ENCODE measurements at places on chromosomes 2 and 18.
A peak's percentile ranks its signal among the peaks of the same experiment; 100 is the strongest.

- no peak for DNase-seq
Measured at GRCh38 chr2:241767464-241768250, 9.0 kb upstream of the GAL3ST2 start.

DNA sequence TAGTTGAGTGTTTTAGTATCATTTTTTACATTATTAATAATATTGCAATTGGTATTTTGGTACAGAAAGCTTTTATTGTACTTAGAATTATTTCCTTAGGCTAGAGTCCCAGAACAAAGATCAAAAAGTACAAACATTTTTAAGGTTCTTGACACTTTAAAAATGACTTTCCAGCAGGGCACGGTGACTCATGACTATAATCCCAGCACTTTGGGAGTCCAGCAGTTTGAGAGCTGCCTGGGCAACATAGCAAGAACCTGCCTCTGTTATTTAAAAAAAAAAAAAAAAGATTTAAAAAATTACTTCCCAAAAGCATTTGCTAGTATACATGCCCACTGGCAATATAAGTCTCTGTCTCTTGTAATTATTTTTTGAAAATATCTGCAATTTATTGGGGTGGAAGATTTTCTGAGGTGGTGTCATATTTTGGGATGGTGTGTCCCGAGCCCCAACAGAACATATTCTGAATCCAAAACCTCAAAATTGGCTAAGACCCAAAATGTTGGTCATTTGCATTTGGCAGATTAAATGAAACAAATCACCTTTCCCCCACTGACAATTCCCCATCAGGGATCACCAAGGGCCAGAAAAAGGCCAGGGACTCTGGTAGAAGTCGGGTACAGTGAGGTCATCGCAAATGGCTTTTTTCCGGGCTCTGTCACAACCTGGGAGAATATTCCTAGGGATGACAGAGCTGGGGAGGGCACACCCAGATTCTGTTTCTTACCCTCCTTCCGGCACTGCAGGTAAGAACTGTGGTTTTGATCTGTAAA lies 42.1 kb downstream of the NIFK start:
- DNase-seq, result no peak

- DNase-seq, result peak; percentile 58
Measured at GRCh38 chr2:234496835-234497593, at the start of gene ARL4C. TSS of gene ARL4C (minus strand) at chr2:234497081. CDS start at chr2:234496586, 495 bp downstream.

GRCh38 chr2:21819454-21819853 lies 695.7 kb downstream of the TDRD15 start:
- DNase-seq, result no peak

DNA sequence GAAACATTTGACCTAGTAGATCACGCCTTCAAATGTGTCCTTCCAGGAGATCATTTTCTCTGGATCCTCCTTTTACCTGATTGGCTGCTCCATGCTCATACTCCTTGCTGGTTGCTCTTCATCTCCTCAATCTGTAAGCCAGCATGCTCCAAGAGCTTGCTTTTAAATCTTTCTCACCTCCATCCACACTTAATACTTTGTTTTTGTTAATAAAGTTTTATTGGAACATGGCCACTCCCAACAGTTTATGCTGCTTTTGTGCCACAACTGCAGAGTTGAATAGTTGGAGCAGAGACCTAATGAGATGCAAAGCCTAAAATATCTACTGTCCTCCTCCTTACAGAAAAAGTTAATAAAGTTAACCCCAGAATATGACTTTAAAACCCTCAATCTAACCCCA lies 60.0 kb downstream of the KLHL14 start:
- no peak for DNase-seq

GRCh38 chr2:15507061-15507460 lies 54.1 kb downstream of the NBAS start:
- DNase-seq, result no peak

GRCh38 chr2:217279140-217279539 lies 419.3 kb upstream of the TNP1 start:
- DNase-seq, result no peak

DNA sequence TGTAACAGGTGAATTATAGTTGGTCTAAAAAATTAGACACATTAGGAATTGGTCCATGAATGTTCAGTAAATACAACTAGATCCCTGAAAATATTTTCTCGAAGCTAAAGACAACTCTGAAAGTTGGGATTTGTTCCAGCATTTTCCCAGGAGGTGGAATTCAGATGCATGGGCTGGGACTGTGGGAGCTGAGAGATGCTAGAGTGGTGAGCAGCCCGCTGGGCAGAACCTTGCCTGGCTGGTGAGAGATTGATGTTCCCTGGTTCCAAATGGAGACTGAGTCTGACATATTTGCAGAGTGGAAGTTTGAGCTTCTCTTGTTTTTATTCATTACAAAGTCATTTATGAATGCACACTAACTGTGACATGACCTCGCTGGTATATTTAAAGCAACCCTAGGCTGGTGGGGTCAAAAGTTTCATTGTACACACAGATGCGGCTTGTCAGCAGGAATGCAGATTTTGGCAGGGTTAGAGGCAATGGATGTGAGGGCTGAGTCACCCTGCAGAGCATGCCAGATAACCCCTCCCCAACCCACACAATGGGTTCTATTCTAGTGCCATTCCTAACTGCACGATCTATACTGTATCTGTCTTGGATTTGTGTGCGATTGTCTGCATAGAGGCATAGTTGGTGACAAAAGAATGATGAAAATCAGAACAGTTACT lies 23.5 kb upstream of the TMEM178A start:
- DNase-seq, result no peak

DNA sequence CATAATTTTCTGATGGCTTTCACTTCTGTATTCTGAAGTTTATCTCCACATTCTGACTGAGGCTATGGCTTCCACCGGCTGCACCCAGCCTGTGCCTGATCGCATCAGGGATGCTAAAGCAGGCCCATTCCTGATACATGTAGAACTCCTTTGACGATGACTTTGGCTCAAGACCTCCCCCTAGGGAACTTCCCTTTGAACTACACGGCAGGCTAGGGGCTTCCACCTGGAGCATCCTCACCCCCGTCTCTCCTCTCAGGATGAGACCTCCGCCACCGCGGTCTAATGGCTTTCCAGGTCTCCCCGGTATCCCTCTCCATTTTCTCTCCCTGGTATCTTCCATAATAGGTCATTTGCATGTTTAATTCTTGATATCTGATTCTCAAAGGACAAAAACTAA lies 214.9 kb upstream of the CHST9 start:
- DNase-seq, result no peak

DNA sequence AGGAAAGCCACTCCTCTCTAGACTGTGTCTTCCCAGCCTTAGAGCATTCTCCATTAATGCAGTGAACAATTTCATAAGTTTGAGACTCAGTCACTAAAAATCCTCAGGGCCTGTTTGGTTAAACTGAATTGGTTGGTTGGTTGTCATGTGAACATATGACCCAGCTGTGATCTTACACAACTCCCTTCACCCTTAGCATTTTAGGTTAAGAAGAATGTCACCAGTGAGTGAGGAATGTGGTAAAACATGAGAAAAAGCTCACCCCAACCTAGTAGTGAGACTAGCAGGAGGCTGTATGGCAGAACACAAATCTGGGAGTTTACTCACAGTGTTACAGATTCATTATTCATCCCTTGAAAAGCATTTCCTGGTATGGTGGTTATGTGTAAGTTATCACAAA lies 32.4 kb downstream of the LHCGR start:
- DNase-seq, result no peak

GRCh38 chr2:37563375-37564015 lies 107.9 kb downstream of the CDC42EP3 start:
- no peak for DNase-seq

DNA sequence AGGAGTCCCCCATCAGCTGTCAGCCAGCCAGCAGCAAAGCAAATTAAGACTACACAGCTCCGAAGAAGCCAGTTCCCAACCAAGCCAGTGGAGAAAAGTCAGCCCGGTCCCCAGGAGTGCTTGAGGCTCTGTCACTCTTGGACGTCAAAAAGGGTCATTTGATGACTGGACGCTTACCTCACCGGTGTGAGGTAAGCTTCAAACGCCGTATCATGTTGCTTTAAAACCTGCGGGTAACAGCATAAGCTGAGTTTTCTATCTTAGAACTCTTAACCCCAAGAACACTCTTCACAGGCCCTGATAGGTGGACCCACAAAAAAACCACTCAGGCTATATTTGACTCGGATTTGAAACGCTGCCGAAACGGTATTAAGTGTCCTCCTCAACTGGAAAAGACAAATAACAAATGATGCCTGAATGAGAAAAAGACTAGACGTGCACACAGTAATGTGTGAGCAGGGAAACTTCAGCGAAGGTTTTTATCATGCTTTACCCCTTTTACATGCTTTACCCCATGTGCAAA lies 682 bp upstream of the LNPK start:
- DNase-seq, result no peak

DNA sequence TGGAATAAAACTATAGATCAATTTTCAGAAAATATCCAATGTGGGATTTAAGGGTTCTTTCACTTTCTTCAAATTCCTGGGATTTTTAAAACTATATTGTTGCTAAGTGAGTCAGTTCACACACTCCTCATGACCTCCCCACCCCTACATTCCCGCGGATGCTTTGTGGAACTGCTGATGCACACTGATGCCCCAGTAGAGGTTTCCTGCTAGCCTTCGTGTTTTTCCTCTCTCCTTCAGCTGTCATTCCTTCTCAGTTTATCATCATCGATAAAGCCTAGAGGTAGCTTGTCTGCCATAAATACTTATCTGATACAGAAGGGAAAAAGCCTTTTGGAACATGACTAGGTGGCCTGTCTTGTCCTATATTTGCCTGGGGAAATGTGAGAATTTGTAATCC lies 67.4 kb upstream of the GALNT5 start:
- no peak for DNase-seq

GRCh38 chr2:96538487-96539214 lies 2.1 kb downstream of the ARID5A start:
- DNase-seq, result peak; percentile 83

DNA sequence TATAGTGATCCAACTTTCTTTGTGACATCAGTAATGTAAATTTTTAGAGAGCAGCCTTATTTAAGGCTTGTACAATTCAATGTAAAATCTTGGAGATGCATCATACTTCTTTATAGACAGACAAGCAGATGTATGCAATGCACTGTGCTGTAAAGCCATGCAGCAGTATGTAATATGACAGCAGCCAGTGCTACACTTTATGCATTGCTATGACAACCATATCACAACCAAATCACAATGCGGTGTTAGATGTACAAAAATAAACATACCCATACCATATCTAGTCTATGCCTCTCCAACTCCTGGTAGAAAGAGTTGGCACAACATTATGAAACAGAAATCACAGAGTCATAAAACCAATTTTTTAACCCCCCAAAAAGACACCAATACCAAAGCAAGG lies 110.3 kb upstream of the WDSUB1 start:
- no peak for DNase-seq

DNA sequence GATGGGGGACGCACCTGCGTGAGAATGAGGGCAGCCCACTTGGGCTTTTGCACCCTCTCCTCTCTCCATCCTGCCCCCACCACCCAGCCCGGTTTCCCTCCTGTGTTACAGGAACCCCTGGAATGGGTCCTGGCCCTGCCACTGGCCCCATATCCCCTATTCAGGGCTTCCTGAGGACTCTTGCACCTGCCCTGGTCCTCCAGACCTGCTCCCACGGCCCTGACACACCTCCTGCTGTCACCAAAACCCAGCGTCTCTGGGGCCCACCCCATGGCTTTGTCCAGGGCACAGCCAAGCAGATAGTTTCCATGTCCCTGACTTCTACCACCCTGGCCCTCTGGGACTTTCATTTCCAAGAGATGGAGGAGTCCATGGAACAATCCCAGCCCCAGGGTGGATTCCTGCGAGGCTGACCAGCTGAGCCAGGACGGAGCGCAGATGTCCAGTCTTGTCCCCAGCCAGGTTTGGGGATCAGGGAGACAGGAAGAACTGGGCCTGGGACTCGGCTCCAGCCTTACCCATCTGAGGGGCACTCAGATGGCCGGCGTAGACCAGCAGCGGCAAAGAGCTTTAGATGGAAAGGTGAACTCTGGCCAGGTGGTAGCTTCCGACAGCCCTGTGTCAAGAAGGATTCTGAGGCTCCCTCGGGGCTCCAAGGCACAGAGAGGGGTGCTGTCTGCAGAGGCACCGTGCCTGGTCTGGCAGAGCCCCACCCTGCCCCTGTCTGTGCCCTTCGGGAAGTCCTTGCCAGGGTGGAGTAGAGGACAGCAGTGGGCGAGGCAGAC lies 12.0 kb downstream of the GPR35 start:
- DNase-seq, result no peak

- no peak for DNase-seq
Measured at GRCh38 chr18:23903971-23904370, 110.6 kb upstream of the TTC39C start.

GRCh38 chr2:94982675-94983074 lies 42.8 kb upstream of the MAL start:
- no peak for DNase-seq

DNA sequence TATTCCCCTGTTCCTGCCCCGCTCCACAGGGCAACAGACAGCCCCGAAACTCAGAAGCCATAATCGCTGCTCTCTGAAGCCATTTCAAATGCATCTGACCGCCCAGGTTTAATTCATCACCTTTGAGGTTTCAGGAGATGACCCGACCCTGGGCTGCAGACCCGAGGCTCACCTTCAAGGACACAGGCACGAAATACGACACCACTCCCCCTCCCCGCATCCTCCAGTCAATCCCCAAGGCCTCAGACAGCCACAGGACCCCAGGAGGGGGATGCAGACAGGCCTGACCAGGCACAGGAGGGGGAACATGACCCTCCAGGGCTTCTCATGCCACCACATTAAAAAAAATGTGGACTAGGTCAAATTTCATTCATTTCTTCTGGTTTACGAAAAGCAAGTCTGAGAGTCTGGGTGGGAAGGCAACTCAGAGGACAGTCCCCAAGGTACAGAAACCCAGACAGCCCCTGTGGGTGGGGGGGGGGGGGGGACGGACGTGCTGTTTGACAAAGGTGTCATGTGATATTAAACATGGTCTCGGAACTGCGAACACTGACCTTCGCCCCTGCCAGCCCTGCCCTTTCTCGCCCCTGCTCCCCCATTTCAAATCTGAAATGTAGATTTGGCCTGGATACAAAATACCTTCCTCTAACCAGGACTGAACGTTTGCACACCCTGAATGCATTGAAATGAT lies 142.9 kb downstream of the BCL11A start:
- DNase-seq, result no peak

DNA sequence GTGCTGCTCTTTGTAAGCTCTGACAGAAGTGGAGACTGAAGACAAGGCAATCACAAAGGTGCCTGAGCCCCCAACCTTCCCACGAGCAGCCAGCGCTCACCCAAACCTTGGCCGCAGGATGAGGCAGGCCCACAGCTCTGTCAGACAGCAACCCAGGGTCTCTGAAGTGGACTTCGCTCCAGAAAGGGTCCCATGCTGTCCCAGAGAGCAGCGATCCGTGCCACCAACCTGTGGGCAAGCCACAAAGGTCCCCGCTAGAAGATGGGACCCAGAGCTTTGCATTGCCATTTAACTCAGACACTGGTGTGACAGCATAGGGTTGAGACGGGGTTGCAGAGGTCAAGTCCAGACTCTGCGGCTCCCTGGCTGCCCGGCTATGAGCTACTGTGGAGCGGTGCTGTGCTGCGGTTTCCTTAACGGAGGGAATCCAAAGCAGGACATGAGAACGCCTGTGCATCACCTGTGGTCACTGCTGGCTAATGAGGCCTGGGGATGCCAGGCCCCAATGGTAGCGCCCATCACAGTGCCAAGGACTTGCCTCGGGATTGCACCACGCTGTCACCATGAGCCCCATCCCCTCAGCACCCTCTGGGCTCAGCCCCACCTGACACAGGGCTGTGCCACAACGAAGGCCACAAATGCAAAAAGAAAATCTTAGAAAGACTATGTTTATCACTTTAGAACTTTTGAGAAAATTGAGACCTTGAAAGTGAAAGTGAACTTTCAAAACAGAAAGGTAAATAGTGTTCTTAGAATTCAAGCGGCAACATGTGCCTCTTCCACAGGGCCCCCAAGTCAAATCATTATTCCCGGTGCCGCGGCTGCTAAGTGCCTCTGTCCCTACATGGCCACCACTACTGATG lies 103.4 kb downstream of the HDAC4 start:
- DNase-seq, result no peak
